Renal cortex interstitium (tissue), 15 donors: ENCODE measurements at places on chromosomes 2 and 18. TPM values are rescaled to one million over a fixed set of nuclear protein-coding genes. Genes with fewer than 3 reads are reported as not detected.

MSTN gene
- polyA plus RNA-seq = 2.3 TPM

PLGLB1 gene
- 8.6 TPM for polyA plus RNA-seq

SDC1 gene
- 22.8 TPM for polyA plus RNA-seq

MPP4 gene
- 0.41 TPM for polyA plus RNA-seq

NXPH2 gene
- polyA plus RNA-seq = 5.2 TPM

CXCR2 gene
- polyA plus RNA-seq = 0.11 TPM

ALPI gene
- polyA plus RNA-seq = not detected

FASTKD1 gene
- polyA plus RNA-seq = 30.0 TPM

CD207 gene
- polyA plus RNA-seq = 0.09 TPM

KCNE4 gene
- 20.0 TPM for polyA plus RNA-seq

AQP12B gene
- polyA plus RNA-seq = 0.48 TPM

TNFAIP6 gene
- polyA plus RNA-seq = 0.93 TPM

NYAP2 gene
- polyA plus RNA-seq = 0.05 TPM

FIGN gene
- polyA plus RNA-seq = 12.2 TPM

CNGA3 gene
- not detected for polyA plus RNA-seq

LGALSL gene
- 28.9 TPM for polyA plus RNA-seq

UGT1A6 gene
- polyA plus RNA-seq = 3.2 TPM

IL36G gene
- not detected for polyA plus RNA-seq

ABHD1 gene
- polyA plus RNA-seq = 1.9 TPM

ACTG2 gene
- 0.51 TPM for polyA plus RNA-seq

CFAP53 gene
- 3.9 TPM for polyA plus RNA-seq

TRIM54 gene
- polyA plus RNA-seq = 5.3 TPM

GKN2 gene
- polyA plus RNA-seq = not detected

EGR4 gene
- not detected for polyA plus RNA-seq

SOCS6 gene
- 32.8 TPM for polyA plus RNA-seq
